Activated T-cell treated with anti-CD3 and anti-CD28 coated beads, Interleukin-2, amount 50 U/mL, for 24 hours (primary cell): ENCODE measurements at places on chromosomes 2 and 18.

DNA sequence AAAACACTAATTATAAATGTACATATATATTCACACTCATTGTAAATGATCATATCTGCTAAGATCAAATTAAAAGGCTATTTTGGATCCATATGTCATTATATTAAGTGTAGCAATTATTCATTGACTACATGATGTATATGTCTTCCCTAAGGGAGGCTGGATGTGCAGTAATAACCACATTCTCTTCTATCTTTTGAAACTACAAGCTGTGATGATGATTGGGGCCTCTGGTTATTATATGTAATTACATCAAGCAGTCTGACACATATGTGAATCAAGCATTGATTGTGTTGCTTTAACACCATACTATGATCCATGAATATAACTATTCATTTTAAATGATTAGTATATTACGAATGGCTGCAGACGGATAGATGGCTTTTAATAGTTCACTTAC lies 1973.4 kb downstream of the SUCLG1 start:
- DNase-seq = no peak

DNA sequence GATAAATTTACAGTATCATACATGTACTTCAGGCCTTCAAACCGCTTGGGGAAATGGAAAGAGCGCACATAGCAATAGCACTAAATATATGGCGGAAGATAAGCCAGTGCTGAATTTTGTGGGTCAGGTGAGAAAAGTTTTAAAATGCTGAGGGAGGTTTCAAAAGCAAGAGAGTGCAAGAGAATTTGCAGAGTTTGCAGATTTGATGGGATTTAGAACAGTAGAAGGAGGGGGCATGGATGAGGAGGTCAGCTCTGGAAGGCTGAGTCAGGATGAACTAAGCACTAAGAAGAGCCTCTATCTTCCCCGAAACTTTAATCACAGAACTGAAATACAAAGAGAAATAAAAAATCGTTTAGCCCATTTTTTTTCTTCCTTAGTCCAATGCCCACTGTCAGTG lies 145.9 kb downstream of the DLGAP1 start:
- DNase-seq = no peak

DNA sequence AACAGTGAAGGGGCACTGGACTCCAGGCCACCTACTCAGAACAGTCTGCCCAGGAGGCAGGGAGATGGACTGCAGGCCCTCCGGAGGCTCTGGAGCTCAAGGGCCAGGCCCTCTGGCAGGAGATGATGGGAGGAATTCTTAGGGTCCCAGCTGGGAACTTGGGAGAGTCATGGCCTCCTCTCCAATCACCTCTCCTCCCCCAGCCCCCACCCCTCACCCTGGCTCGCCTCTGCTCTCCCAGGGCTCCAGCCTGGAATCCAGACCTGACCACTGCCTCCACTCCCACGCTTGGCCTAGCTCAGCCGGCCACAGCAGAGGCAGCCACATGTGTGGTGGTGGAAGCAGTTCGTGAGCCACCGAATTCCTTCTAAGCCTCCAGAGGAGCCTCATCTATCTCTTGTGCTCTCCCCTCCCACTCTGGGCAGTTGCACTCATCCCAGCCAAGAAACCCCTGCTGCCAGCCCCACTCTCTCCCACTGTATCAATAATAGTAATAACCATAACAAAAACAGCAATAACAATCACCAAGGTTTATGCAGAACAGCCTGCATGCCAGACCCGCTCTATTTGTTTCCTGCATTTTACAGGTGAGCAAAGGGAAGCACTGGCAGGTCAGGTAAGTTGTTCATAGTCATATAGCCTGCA lies 67.4 kb downstream of the TNS1 start:
- DNase-seq = no peak

GRCh38 chr2:135349941-135350340 lies 181.1 kb downstream of the ZRANB3 start:
- no peak for DNase-seq

DNA sequence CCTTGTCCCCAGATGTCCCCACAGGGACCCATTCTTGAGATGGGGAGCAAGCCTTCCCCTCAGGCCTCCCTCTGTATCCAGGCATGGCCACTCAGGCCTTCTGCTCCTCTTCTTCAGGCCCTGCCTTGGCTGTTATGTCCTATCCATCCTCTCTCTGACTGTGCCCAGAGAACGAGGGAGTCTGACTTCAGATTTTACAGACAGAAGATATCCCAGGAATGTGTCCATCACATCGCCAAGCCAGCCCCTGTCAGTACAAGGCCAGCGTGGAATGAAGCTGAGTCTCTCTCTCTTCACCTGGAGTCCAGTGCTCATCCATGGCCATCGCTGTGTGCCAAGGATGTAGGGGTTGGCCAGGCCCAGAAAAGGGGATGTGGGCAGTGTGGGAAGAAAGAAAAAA lies 57.6 kb downstream of the SDC1 start:
- DNase-seq = no peak

- DNase-seq = no peak
Measured at GRCh38 chr2:136024616-136025015, 39.2 kb upstream of the DARS1 start.

DNA sequence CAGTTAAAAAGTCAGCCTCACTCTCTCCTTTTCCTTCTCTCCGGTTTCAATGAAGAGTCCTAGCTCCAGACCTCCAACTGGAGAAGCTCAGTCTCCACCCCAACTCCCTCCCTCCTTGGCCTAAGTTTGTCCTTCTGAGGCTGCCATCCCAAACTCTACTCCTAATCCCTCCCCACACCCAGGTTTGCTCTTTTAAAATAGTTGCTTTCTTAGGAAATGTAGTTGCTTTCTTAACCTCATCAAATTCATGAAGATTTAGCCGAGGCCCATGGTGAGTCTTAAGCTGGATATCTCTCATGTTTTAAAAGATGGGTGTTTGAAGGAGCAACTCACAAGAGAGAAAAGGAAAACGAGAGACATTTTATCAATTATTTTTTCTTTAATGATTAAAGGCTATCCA lies 937 bp upstream of the LANCL1 start:
- DNase-seq = no peak

DNA sequence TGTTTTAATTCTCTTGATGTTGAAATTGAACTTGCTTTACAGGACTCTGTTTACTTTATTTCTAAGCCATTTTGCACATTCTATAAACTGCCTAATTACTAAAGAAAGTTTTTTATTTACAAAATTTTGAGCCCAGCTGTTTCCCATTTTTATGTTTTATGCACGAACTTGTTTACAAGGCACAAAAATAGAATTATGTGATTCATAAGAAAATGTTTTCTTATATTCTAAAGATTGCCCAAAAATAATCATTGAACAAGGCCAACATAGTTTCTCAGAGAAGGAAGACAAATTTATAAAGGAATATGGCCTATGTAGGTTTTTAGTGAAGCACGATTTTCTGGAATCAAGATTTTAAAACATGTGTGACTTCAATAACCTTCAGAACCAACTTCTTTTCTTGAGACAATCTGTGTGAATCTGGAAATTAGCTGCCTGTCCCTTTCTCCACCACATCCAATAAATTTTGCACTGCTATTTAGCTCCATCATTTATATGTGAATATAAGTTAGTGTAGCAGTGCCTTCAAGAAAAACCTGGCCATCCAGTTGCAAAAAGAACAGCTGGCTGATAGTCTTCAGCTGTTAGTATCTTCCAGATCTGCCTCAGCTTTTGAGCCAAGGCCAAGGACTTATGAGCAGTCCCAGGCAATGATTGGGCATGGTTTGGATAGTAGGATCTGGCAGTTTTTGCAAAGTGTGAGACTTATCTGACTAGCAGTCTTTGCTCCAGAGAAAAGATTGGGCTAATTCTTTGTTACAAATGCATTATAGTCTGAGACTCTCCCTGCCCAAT lies 253.2 kb upstream of the COL3A1 start:
- DNase-seq = no peak

DNA sequence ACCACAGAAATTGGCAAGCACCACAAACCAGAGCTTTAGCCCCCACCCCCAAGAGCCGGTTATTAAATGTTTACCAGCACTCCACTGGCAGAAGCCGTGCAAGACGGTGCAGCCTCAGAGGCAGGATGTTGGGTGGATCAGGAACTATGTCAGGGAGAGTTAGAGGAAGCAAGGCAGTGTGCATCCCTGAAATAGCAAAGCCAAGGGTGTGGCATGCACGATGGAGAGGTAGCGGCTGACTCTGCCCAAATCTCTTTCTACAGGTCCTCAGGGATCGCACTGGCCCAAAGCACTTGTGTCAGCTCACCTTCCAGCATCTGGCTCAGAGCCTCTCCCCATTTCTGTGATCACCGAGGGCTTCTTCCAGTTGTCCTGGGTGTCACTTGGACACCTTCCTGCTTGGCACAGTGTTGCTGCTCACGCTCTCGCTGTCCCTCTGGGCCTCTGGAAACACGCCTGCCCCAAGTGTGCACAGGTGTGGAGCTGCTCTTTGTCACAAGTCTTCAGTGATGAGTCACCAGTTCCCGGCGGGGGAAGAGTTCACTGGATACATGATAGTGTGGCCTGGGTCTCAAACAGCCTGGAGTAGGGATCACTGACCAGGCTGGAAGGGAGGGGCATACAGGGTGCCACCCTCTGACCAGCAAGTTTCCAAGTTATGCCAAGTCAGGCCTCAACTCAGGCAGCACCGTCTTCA lies 17.3 kb upstream of the B3GNT7 start:
- no peak for DNase-seq

GRCh38 chr2:217398860-217399259 lies 539.0 kb upstream of the TNP1 start:
- DNase-seq = peak; percentile 38

DNA sequence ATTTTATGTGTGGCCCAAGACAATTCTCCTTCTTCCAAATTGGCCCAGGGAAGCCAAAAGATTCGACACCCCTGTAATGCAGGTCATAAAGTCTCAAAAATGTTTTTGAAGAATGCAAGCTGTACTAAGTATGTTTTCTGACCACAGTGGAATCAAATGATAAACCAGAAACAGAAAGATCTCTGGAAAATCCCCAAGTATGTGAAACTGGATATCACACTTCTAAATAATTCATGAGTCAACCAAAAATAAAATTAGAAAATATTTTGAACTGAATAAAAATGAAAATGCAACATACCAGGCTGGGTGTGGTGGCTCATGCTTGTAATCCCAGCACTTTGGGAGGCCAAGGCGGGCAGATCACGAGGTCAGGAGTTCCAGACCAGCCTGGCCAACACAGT lies 34.1 kb upstream of the UBE2F start:
- DNase-seq = no peak

DNA sequence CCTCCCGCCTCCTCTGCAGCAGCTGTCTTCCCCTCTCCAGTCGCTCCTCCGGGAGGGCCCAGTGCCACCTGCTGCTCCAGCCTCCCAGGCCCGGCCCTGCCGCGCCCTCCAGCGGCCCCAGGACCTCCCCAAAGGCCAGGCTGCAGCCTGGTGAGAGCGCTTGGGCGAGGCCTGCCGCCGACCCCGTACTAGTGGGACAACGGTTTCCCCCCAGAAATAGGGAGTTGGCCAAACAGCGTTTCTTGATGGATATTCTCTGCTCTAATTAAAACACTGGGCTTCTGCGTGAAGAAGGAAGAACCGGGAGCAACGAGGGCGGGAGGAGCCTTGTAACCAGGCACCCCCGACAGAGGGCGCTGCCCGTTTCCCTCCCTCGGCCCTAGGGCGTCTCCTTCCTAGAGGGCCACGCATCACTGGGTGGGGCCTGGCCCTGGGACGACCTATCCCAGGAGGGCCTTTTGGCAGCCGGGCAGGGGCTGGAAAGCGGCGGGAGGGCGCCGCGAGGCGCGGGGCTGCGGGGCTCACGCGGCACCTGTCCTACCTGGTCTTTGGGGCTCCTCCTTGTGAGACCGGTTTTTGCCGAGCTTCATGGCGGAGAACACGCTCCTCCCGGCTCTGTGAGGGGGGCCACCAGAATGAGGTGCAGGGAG lies 25.4 kb upstream of the OTOF start:
- DNase-seq = peak; percentile 92

GRCh38 chr2:102758439-102758838 lies 3.4 kb upstream of the TMEM182 start:
- DNase-seq = no peak

GRCh38 chr2:42068571-42069178 lies 20.9 kb downstream of the PKDCC start:
- DNase-seq = no peak

GRCh38 chr18:59801576-59801975 lies 98.2 kb upstream of the PMAIP1 start:
- DNase-seq = no peak

DNA sequence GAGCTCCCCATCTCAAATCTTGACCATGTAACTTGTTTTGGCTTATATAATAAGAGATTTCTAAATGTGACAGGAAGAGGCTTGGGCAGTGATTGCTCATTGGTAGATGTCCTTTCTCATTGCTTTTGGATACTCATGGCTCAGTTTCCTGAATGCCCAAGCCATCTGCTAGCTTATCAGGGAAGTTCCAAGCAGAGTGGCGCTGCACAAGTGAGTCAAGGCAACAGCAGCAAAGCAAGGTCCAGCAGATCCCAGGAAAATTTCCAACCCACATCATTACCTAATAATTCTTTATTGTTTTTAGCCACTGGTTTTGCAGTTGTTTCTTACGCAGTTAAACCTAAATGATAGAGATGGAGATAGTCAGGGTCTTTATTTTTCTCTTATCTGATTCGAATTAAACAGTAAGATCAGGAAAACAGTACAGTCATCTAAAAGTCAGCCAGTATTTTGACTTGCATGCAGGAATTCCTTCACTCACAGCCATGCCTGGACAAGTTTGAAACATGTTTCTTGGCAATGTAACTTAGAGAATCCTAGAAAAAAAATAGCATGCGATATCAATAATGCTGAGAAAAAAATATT lies 349.7 kb upstream of the TMEFF2 start:
- DNase-seq = no peak

DNA sequence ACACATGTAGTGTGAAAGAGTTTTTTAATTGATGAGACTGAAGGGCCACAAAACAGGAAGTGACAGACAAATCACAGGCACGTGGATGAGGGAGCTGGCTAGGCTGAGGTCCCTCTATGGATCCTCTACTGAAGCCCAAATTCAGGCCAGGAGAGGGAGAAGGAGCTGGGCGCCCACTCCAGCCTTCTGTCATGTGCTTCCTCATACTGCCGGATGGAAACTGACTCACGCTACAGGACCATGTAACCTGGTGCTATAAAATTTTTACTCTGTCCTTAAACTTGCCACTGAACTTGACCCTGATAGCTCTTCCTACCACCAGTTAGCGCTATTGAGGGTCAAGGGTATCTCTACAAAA lies 31.3 kb downstream of the PSTPIP2 start:
- no peak for DNase-seq

DNA sequence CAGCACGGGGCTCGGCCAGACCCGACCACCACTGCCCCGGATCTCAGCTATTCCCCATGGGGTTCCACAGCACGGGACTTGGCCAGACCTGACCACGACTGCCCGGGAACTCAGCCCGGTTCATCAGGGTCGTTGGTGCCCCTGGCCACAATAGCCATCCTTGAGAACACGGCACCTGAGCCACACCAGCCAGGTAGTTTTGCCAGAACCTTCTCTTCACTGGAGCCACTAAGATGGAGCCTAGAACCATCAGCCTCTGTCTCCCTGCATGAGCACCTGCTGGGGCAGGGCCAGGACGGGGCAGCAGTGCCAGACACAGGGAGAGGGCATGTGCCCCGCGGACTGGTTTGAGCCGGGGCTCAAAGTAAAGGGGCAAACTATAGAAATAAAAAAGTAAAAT lies 11.4 kb upstream of the KCNG2 start:
- no peak for DNase-seq
